Calu3 (cell line): ENCODE measurements at places on chromosomes 11 and 22.

- DNase-seq, result peak; percentile 86
Observed at GRCh38 chr22:39174498-39175352, 22.2 kb upstream of the CBX7 start.

GRCh38 chr11:79897896-79898295, 457.1 kb upstream of the TENM4 start:
- no peak for DNase-seq

- DNase-seq, result no peak
Observed at GRCh38 chr11:130909650-130910049, 6.6 kb downstream of the SNX19 start.

DNA sequence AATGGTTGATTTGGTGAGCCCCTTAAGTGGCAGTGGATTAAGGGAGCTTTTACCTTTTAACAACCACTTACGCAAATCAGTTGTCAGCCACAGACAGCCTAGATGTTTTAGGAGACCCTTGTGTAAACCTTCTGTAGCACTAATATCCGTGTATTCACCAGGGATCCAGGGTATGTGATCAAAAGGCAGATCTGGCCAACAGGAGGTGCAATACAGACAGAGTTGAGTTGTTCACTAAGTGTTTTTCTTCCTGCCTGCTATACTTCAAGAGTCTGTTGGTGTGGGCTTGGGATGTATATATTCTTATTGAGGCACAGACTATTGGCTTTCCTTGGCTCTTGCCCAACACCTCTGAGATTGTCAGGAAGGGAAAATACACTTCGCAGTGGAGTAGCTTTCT, 175.1 kb downstream of the FAT3 start:
- no peak for DNase-seq

DNA sequence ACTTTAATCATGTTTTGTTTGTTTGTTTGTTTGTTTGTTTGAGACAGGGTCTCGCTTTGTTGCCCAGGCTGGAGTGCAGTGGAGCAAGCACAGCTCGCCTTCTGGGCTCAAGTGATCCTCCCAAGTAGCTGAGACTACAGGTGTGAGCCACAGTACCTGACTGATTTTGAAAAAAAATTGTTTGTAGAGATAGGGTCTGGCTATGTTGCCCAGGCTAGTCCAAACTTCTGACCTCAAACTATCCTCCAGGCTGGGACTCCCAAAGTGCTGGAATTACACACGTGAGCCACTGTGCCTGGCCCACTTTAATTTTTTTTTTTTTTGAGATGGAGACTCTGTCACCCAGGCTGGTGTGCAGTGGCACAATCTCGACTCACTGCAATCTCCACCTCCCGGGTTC, 74.8 kb upstream of the CLDN5 start:
- DNase-seq, result no peak

DNA sequence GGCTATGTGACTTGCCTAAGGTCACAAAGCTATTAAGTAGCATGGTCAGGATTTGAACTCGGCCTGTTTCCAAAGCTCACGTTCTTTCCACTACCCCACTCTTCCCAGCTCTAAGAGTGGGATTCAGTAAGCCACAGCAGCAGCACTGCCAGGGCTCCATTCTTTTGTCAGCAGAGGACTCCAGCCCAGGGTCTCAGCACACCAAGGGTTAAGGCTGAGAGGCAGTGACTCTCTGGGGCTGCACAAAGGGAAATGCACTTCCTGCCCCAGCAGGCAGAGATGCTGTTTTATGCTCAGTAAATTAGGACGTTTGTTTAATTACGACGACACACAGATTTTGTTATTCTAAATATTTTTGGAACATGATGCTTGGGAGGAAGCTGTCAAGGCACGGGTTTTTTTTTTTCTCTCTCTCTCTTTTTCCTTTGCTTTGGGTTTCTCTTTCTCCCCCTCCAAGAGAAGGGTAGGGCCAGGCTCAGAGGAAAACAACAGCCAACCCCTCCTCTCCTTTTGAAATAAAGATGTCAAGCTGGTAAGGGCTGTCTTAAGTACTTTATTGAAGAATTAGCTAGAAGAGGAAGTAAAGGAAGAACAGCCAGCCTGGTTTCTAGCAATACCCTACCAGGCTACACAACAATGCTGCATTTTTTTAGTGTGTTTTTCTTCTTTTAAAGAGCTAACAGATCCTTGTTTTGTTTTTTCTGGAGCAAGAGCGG, 2.8 kb downstream of the MYH9 start:
- no peak for DNase-seq

GRCh38 chr22:36986242-36986821, 32.9 kb downstream of the TST start:
- peak; percentile 42 for DNase-seq

- no peak for DNase-seq
Observed at GRCh38 chr22:40425082-40425481, 54.7 kb downstream of the SGSM3 start.

DNA sequence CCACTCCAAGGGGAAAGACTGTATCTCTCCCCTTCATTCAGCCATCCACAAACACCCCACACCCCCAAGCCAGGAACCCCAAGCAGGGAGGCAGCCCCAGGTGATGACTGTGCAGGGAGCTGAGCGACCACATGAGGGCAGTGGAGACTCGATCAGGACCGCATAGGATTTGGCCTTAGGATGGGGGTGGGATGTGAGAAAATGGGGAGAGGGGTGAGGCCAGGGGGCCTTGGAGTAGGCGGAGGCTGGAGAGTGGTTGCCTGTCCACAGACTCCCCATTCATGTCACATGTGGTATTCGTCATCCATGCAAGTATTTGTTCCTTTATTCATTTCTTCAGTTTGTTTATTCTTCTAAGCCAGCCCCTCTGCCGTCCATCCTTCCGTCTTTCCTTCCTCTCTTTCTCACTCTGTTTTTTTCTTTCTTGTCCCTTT, 2.7 kb upstream of the RHOD start:
- peak; percentile 77 for DNase-seq

GRCh38 chr11:86625981-86626380, 46.4 kb downstream of the ME3 start:
- no peak for DNase-seq

DNA sequence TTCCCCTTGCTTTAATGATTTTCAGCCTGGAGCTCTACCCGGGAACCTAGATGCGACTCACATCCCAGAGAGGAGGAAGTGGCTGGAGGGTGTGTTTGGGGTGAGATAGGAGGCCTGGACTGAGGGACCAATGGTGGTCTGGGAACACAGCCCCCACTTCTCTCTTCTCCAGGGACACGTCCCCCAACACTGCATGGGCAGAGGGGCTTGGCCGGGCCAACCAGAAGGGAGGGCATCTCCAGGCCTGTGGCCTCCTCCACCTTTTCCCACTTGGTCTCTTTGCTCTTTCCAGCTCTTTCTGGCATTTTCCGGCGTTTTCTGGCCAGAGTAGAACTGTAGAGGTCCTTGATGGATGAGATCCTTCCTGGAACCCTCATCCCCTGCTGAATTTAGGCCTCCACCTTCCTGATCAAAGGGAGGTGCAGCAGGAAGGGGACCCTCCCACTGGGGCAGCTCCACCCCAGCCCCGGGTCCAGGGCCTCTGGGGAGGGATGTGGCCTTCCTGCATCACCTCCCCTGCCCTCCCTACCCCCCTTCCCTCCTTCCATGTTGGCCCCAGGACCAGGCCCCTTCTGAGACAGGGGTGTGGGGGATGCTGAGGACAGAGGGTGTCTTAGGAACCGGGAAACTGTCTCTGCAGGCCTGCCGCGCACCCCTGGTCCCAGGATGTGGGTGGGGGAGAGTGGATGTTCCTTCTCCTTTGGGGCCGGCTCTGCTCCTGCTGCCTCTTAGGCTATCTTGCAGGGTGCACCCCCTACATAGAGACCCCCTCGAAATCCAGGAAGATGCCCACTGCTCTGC, 24.4 kb downstream of the MRGPRG start:
- DNase-seq, result no peak

DNA sequence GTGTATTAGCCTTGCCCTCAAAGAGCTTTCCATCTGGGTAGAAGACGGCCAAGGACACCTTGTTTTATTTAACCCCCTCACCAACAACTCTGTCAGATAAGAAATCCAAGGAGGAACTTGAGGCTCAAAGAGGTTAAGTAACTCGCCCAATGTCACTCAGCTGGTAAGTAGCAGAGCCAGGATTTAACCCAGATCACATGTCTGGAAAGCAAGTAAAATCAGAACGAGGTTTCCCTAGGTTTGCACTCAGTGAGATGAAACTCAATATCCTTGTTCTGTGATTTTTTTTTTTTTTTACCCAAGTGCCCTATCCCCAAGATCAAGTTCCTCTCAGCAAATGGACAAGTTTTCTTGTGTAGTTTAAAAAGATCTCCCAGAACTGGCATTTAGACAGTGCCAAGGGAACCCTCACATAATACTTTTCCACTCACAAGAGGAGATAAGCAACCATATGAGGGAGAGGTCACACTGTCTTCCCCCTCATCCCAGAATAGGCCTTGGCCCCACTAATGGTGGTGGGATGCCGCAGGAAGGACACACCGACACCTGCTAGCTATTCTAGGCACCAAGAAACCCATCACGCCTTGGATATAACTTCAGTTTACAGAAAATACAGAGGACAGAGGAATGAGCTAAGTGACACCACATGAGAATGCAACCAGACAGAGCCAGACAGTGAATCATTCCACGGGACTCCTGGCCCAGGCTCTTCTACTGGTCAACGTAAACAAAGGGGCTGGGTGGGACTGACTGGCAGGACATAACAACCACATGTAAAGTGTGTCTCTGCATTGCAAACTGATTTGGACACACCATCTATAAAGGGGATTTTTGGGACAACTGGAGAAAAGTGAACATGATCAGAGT, 8.6 kb upstream of the ARAP1 start:
- no peak for DNase-seq

- no peak for DNase-seq
Observed at GRCh38 chr11:76543006-76543703, 98.3 kb downstream of the EMSY start.

GRCh38 chr11:96211436-96211835, 131.6 kb downstream of the MAML2 start:
- no peak for DNase-seq

GRCh38 chr11:59224351-59224928, 11.7 kb upstream of the MPEG1 start:
- no peak for DNase-seq

DNA sequence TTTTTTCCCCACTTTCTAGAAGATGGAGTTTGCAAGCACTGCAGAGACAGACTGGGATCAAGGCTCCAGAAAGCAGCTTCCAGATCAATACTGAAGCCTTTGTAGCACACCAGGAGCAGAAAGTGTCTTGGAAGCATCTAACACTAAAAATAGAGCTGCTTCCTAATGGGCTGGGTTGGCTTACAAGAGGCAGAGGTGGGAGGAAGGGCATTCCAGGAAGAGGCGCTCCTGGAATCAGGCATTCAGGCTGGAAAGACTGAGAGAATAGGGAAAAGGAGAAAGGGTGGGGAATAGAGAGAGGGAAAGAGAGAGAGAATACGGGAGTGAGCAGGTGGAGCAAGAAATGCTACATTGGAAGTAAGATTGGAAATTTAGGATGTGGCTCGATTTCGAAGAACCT, 395.9 kb downstream of the OPCML start:
- no peak for DNase-seq

GRCh38 chr22:21569459-21570170, 2.1 kb downstream of the UBE2L3 start:
- no peak for DNase-seq

- DNase-seq, result peak; percentile 31
Observed at GRCh38 chr22:17366830-17367229, 2.4 kb upstream of the CECR2 start.

DNA sequence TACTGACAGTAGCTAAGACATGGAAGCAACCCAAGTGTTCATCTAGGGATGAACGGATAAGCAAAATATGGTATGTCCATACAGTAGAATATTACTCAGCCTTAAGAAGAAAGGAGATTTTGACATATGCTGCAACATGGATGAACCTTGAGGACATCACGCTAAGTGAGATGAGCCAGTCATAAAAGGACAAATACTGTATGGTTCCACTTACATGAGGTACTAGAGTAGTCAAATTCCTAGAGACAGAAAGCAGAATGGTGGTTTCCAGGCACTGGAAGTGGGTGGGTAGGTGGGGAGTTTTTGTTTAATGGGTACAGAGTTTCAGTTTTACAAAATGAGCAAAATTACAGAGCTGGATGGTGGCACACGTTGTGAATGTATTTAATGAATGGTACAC, 18.1 kb downstream of the CHST1 start:
- DNase-seq, result no peak

DNA sequence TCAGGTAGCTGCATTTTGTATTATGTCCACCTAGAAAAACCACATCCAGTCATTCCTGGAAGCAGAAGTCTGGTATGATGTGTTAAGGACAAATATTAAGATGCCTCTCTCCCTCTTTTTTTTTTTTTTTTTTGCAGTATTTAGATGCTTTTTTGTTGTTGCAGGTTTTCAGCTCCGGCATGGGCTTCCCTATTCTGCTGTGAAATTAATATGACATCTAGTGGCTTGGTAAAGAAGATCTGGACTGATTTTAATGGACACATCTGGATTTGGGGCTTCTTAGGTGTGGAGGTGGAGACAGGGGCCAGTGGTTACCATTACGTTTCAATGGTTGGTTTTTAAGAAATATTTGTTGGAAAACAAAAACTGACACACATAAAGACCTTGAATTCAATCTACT, 47.5 kb upstream of the RASSF10 start:
- no peak for DNase-seq
